ENCODE measurements at places on chromosomes 11 and 22. TPM values are rescaled to one million over a fixed set of nuclear protein-coding genes. Genes with fewer than 3 reads are reported as not detected.

- no peak for DNase-seq
Measured at GRCh38 chr11:12454782-12455181, 77.4 kb downstream of the PARVA start.

GRCh38 chr22:44361391-44362126 lies 48.8 kb upstream of the SHISAL1 start:
- DNase-seq = no peak

DNA sequence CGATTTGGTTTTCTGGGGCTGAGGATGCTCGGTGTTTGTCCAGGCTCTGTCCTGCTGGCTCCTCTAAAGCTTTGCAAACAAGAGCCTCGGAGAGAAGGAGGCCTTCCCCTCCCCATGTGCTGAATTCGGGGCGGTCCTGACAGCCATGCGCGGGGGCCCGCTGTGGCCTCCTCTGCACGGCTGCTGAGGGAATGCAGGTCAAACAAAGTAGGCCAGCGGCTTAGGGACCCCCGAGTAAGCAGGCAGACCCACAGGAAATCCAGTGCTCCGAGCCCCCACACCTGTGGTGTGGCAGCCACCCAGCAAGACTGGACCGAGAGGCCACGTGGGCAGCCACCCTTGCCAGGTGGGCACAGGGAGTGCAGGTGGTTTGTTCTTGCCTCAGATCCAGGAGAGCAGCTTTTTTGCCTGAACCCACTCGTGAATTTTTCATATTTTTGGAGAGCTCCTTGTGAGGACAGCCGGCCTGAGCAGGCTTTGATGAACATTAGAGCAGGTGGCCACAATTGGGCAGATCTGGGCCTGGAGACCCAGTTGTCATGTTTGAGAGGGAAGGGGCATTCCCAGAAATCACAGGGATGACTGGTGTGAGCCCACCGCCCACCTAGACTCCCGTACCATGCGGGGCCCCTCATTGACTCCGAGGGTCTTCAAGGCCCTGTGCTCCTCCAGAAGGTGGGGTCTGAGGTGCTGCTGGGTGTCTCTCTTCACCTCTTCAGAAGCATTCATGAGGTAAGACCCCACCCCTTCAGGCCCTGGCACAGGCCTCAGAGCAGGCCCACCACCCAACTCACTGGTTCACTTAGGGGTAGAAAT lies 43.0 kb upstream of the KCNQ1OT1 start:
- no peak for DNase-seq

- peak; percentile 41 for DNase-seq
Measured at GRCh38 chr11:100445231-100445735, 241.8 kb upstream of the ARHGAP42 start.

GRCh38 chr22:32335471-32335870 lies 22.2 kb upstream of the RFPL3 start:
- DNase-seq = peak; percentile 20

- DNase-seq = no peak
Measured at GRCh38 chr22:47114813-47115517, 352.5 kb downstream of the TBC1D22A start.

DNA sequence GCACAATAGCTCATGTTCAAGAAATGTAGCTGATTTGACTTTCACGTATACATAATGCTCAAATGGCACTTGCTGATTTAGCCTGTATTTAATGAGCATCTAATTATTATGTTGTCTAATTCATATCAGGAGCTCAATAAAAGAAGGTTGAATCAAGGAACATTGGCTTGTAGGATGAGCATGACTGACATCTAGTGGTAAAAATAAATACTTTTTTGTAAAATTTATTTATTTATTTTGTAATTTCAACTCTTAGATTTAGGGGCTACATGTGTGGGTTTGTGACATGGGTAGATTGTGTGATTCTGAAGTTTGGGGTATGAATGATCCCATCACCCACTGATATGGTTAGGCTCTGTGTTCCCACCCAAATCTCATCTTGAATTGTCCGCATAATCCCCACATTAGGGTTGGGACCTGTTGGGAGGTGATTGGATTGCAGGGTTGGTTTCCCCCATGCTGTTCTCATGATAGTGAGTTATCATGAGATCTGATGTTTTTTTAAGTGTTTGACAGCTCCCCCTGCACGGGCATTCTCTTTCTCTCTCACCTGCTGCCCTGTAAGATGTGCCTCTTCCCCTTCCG lies 1.7 kb upstream of the OR52E5 start:
- DNase-seq = no peak

UNC93B1 gene
- 36.5 TPM for total RNA-seq
